ENCODE measurements at places on chromosomes 1 and 21.

DNA sequence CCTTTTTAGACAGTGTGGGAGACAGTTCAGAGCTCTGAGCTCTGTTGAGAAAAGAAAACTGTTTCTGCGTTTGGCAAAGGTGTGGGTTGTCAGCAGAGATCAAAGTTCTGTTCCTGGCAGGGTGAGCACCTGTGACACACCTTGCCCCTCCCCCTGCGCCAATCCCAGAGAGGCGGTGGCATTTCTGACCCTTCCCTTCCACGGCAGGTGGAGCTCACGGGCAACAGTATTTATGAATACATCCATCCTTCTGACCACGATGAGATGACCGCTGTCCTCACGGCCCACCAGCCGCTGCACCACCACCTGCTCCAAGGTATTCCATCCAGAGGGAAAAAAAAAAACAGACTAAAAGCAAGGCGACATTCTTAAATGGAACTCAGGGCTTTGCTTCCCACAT is 20.7 kb downstream of the SIM2 start:
- no peak for DNase-seq

DNA sequence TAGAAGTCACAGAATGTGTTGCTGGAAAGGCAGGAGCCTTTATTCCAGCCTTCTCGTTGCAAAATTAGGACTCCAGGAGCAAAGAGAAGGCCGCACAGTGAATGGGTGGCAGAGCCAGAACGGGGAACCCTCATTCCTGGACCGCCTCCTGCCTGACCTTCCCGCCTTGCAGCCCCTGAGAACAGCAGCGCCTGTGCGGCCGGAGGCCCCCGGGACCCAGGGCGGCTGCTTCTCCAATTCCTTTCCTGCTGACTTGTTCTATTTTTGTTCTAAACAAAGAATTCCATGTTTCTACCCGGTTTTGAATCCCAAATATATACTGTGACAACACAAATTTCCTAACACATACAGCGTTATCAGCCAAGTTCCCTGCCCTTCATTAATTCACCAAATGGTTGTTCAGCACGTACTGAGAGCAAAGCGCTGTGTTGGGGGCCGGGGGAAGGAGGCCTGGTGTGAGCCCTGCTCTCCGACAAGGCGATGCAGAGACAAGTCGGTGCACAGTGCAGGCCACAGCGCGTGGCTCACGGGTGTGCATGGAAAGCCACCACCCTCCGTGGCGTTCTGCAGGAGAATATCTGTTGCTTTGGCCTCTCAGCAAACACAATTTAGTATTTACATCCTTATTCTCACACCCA is 31.9 kb upstream of the COL6A2 start:
- no peak for DNase-seq

DNA sequence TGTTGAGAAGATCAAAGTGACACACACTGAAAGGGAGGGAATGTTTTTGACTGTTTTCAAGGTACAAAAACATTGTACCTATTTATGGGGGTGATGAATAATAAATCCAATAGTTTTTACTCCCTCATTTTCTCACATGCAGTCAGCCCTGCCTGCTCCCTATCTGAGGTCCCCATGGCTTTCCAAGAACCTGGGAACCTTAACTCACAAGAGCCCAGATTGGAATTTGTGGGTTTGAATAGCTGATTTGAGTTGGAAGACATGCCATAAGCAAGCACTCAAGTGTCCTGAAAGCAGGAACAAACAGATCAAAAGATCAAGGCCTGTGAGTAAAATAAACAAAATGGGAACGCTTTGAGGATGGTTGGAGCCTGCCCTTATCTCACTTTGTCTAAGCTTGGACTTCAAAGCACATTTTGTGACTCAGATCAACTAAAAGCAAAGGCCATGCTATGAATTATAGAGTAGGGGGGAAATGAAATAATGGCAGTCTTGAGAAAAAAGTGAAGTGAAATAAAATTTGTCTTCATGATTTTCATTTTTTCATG is 136.6 kb downstream of the LYPLAL1 start:
- DNase-seq = no peak

DNA sequence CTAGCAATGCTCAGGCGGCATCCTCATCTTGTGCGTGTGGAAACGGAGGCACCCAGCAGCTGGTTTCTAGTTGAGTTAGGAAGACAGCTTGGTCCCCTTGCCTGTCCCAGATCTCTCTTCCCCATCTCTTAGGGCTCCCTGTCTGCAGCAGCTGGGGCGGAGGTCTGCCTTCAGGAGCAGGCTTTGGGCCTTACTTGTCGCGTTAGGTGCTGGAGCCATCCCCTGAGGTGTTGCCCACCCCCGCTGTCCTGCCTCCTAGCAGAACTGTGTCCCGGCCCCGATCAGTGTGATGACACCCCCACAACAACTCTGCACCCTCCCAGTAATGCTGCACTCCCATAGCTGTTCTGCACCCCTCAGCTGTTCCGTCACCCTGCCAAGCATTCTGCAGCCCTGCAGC is 40.7 kb downstream of the UMODL1 start:
- DNase-seq = no peak

DNA sequence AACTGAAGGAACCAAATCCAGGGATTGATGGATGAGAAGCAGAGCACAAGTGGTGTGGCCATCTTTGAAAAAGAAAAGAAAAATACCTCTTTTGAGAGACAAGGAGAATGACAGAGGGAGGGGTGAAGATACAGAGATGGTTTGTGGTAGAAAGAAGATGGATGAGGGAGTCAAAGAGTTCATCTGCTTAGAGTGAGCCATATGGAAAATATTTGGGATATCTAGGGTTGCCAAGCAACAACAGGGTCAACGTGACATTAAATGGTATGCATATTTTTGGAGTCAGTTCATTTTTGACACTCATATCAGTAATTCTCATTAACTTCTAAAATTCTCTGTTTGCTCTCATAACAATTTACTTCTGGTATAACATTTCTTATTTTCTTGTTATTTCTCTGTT is 50.7 kb downstream of the MACF1 start:
- DNase-seq = no peak

DNA sequence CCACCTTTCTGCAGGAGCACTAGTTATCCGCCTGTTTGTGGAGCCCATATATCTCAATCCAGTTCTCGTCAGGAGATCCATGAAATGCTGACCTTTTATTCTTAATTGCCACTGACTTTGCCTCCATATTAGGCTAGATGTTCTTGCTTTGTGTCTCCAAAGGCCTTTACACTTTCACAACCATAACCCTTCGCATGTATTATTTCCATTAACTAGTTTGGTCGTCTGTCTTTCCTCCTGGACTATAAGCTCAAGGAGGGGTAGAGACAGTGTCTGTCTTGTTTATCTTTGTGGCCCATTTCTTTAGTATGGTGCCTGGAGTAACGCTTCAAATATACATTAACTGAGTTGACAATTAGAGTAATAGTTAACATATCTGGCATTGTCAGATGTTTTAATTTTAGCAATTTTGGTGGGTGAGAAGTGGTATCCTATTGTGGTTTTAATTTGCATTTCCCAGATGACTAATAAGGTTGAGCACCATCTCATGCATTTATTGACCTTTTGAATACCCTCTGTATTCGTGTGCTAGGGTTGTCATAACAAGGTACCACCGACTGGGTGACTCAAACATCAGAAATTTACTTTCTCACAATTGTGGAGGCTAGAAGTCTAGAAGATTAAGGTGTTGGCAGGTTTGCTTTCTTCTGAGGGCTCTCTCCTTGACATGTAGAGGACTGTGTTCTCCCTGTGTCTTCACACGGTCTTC is 21.7 kb upstream of the IL12RB2 start:
- no peak for DNase-seq

- no peak for DNase-seq
Observed at GRCh38 chr1:113818578-113818977, 6.3 kb upstream of the RSBN1 start.

DNA sequence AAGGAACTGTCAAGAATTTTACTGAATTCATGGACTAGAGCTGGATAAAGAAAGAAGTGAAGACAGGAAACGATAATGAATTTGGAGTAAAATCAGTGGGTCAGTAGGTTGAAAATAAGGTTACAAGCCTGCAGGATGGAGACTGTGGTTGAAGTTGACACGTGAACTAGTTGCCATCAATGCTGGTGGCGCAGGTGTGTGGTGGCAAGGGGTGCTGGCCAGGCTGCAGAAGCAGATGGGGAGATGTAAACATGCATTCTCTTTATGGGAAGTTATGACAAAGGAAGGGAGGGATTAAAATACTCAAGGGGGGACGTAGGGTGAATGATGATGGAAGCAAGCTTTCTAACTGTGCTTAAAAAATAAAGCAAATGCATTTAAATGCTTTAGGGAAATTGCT is 263.1 kb downstream of the KCNJ6 start:
- no peak for DNase-seq

GRCh38 chr1:41171266-41171874 is 70.7 kb downstream of the SCMH1 start:
- no peak for DNase-seq

- DNase-seq = no peak
Observed at GRCh38 chr1:47563201-47563600, 125.4 kb downstream of the FOXD2 start.

- DNase-seq = no peak
Observed at GRCh38 chr1:118944133-118944532, 44.0 kb downstream of the TBX15 start.

DNA sequence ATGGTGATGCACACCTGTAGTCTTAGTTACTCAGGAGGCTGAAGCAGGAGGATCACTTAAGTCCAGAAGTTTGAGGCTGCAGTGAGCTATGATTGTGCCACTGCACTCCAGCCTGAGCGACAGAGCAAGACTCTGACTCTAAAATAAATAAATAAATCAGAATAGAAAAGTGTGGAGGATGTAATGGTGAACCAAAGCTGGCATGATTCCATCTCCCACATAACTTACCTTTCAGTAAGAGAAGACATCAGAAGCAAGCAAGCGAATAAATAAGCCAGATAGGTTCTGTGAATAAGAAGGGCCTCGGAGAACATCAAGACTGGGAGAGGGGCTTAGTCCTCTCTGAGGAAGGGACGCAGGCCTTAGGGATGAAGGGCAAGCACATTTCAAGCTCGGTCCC is 59.5 kb downstream of the TOMM20 start:
- no peak for DNase-seq

DNA sequence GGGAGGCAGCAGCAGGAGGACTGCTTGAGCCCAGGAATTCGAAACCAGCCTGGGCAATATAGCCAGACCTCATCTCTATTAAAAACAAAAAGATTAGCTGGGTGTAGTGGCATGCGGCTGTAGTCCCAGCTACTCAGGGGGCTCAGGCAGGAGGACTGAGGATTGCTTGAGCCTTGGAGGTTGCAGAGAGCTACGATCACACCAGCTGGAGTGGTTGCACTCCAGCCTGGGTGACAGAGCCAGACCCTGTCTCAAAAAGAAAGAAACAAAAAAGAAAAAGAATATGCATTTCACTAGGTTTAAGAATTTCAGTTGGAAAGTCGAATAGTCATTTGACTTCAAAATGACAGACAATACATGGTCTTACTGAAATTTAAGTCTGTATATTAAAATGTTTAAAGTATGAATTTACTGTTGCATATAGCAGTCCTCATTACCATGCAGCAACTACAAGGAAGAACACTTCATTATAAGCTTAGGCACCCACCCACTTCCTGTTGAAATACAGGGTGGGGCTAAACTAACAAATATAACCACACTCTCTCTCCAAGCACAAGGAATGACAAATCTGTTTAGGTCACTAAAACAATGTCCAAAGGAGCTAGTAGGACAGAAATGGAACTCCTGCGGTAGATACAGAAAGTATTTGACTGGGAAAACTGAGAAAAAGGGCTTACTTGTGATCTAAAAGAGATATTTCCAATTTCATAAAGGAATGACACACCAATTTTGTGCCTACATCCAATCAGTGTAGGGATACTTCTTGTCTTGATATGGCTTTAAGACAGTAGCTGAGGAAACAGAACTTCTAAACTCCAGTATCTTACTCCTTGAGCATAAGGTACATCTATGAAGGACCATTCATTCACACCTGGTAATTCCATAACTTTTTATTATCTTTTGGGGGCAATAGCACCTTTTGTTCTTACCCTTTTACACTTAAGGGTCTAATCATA is 44.1 kb downstream of the GPR3 start:
- no peak for DNase-seq

DNA sequence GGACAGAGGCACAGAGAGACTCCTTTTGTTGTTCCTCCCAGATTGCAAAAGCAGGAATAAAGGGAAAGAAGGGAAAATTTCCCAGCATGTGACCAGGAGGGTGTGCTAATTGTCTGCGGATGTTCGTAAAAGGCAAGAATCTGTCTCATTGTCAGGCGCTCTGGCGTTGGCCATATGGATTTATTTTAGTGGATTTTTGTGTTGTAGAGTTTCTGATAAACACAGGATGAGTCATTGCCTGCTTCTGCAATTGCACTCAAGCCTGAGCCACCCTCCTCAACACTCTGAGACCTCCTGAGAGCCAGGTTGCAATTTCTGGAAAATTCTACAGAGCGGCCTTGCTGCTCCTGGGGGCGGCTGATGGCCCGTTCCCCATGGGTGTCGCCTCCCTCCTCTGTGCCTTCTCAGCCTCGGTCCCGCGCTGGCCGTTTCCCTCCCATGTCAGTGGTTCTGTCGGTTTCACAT is 227.7 kb downstream of the KAZN start:
- DNase-seq = no peak

DNA sequence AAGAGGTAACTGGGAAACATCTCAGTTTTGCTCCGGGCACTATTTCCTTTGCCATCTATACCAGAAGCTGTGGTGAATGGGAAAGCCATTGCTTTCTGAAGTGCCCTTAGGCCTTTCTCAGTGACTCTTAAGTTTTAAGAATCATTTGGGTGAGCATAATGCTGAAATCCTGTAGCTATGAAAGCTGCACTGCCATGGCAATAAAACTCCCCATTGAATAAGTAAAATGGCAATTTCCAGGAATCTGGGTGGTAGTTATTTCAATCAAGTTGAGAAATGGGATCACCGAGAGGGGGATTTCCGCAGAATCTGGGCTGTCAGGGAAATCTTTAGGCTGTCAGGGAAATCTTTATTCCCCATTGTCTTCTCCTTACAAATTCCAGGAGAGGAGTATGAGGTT is 26.8 kb upstream of the MACF1 start:
- DNase-seq = no peak

DNA sequence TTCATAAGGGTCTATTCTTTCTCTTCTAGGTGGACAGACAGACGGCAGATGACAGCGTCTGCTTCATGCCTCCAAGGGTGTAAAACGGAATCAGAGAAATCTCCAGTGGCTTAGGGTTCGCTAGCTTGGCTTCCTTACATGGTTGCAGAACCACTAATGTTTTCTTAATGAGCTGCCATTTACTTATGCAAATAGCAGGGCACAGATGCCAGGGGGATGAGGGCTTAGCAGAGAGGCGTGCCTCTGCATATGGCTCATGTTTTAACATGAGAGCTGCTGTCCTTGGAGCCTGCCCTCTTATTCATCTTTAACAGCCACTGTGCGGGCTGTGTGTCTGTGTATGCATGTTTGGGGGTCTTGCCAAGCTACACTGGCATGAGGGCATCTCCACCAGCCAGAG is 119.6 kb downstream of the IER5 start:
- no peak for DNase-seq

DNA sequence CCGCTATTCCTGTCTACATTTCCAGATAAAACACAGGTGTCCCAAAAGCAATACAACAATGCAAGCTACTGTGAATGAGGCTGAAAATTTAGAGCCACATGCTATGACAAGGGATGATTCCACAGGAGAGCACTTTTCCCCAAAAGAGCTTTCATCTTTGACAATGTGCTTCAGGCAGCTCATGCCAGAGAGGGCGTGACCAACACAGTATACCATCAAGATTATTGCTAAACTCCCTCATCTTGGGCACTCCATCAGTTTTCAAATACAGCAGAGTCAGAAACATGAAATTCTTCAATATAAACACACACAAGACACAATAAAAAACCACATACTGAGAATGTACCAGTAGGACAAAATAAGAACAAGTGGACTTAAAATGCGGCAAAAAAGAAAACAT is 6.7 kb downstream of the GON4L start:
- no peak for DNase-seq
